CD8-positive, alpha-beta T cell (primary cell): ENCODE measurements at places on chromosomes 13 and 19. TPM values are rescaled to one million over a fixed set of nuclear protein-coding genes. Genes with fewer than 3 reads are reported as not detected.
A peak's percentile ranks its signal among the peaks of the same experiment; 100 is the strongest.

GRCh38 chr19:2567580-2567979, 91.7 kb downstream of the GADD45B start:
- DNase-seq: no peak

- DNase-seq: no peak
These were observed 31.2 kb downstream of the KATNAL1 start for GRCh38 chr13:30276178-30276577.

DNA sequence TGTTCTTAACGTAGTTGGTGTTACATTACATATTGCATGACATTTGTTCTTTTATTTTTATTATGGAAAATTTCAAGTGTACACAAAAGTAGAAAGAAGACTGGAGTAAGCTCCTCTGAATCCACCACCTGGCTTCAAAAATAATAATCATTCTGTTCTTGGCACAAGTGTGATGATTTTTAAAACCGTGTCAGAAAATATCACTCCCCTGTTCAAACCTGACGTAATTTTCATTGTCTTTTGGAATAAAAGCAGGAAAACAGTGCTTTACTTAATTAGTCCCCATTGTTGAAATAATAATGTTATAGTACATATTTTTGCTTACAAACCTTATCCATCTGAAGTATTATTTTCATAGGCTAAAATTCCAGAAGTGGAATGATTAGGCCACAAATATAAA, 41.3 kb upstream of the SCEL start:
- DNase-seq: no peak

The SELENOV gene
- total RNA-seq: not detected

- DNase-seq: no peak
These were observed 51.9 kb downstream of the DNM2 start for GRCh38 chr19:10769533-10770491.

- DNase-seq: no peak
These were observed 147.8 kb downstream of the SUCLA2 start for GRCh38 chr13:47853236-47853635.

DNA sequence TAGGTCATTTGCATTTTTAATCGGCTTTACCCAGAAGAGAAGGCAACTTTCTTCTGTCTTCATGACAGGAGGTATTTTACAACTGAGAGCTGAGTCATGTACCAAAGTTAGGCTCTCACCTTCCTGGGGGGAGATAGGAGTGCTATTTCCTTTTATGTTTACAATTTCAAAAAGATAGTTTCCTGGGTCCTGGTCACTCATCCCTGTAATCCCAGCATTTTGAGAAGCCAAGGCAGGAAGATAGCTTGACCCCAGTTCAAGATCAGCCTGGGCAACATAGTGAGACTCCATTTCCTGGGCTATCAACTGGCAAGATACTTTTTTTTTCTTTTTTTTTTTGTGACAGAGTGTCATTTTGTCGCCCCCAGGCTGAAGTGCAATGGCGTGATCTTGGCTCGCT, 7.6 kb downstream of the LYPD3 start:
- no peak for DNase-seq

- no peak for DNase-seq
These were observed 13.5 kb downstream of the BCL3 start for GRCh38 chr19:44762038-44762437.

The GRK1 gene
- total RNA-seq: not detected

DNA sequence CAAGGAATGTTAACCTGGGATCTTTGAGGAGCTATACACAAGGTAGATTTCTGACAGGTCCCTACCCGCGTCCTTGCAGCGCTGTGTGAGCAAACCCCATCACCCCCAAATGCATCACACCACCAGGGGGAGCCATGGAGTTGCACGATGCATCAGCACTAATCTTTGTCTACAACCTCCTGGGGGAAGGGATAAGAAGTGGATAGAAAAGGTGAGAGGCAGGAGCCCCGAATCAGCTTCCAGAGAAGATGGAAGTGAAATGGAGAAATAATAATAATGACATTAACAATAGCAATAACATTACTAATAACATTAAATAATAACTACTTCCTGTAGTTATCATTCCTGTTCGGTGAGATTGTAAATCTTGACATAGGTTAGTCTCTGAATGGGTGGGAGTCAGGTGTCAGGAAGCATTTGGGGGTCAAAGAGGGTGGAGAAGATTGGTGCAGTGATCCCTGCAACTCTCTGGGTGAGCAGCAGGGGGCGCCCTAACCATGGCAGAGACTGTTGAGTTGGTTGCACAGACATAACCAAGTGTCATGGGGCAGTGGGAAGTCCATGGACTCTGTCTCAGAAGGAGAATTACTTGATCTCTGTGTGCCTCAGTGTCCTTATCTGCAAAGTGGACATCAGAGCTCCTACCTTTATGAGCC, 16.5 kb downstream of the SIGLEC7 start:
- peak; percentile 79 for DNase-seq

DNA sequence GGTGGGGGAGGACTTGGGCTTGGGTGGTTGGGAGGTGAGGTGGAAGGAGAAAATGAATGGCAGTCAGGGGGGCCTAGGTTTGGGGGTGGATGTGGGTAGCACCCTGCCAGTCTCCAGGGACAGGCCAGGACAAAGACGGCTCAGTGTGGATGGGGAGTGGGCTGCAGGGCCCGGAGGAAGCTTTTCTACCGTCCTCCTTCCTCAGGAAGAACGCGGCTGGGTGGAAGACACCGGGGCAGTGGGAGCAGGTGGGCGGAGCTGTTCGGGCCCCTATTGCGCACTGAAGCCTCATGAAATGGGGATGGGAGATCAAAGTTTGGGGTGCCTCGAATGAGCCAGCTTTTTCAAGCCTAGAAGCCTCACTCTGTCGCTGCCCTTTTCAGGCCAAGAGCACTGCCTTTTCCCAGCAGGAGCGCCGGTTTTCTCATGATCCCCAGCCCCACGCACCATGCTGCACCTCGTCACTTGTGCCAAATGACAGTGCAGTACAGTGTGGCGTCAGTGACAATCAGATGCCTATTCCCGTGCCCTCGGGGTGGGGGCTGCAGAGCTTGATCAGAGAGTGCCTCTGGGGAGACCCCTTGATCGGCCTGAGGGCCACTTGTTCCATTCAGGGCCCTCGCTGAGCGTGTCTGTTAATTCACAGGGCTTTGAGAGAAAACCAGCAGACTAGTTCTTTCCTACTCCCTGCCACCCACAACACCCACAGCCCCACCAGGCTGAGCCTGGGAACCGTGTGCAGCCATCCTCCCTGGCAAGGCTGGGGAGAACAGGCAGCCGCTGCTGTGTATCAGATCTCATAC, 1.5 kb downstream of the CALM3 start:
- DNase-seq: no peak

GRCh38 chr19:7691497-7691896, 10.4 kb downstream of the FCER2 start:
- DNase-seq: no peak

- peak; percentile 53 for DNase-seq
These were observed 29.6 kb upstream of the RCBTB2 start for GRCh38 chr13:48562296-48563066.

GRCh38 chr13:30689752-30690151, 45.6 kb upstream of the ALOX5AP start:
- DNase-seq: no peak
